ENCODE measurements at places on chromosomes 5 and 9.

DNA sequence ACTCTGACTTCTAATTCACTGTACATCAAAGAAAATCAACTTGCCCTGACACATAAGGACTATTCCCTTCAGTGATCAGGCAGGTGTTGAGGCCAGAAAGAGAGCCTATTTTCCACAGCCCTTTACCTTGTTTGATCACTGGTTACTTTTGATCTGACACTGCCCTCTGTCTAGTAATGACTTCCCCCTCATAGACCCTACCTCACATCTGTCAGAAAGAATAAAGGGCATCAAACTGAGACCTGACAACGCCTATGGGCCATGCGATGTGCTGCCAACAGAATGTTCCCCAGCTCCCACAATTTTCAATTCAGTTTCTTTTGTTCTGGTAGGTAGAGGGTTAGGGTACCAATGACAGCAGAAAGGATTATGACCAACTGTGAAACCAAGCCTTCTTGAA lies 47.7 kb downstream of the FBXL17 start:
- DNase-seq = no peak

- no peak for DNase-seq
Measured at GRCh38 chr5:107563959-107564544, 106.7 kb downstream of the EFNA5 start.

GRCh38 chr9:82651474-82651873 lies 411.5 kb downstream of the RASEF start:
- DNase-seq = no peak

DNA sequence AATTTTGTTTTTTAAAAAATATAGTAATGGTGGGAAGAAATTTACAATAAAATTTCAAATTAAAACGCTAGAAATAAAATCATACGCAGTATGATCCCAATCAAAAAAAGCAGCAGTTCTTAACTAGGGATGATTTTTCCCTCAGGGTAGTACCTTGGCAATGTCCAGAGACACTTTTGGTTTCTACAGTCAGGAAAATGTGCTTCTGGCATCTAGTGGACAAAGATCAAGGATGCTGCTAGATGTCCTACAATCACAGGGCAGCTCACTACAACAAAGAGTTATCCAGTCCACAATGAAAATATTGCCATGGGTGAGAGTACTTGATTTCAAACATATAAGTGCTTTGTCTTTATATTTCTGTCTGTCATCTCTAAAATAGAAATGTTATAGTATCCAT lies 400.2 kb upstream of the SGCD start:
- no peak for DNase-seq

DNA sequence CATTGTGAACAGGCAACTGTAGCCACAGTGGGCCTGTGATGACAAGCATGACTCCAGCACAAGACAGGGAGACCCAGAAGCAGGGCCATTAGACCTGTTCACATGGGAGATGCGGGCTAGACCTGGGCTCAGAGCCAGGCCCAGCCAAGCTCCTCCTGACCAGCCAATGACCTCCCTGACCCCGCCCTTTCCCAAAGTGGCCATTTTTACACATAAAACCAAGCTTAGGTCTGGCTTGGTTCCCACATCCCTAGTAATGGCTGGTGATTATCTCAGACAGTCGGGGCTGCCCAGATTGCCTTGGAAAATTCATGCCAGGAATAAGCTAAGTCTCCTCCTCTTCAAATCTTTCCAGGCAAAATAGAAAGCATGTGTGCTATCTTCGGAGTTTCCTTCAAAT lies 94.1 kb downstream of the FRMD3 start:
- no peak for DNase-seq
